Ovary (tissue), 10 donors: ENCODE measurements at places on chromosomes 6 and 20. TPM values are rescaled to one million over a fixed set of nuclear protein-coding genes. Genes with fewer than 3 reads are reported as not detected.

DNA sequence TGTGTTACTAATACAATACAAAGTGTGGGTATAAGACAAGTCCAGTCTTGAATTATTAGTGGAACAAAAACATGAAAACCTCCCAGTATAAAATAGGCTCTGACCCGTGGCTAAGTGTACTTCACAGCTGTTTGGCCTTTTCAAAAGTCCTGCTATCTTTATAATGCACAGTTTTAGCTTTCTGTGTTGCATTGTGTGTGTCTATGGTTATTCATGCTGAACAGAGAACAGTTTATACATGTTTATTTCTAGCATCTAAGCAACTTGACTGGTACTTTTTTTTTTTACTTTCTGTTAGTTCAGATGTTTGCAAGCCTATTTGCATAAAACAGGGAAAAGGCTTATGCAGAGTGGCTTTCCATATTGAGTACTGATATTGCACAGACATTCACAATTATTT lies 119.2 kb upstream of the CCN2 start:
- no peak for DNase-seq

BCAS1 gene
- polyA plus RNA-seq: 0.57 TPM

DNA sequence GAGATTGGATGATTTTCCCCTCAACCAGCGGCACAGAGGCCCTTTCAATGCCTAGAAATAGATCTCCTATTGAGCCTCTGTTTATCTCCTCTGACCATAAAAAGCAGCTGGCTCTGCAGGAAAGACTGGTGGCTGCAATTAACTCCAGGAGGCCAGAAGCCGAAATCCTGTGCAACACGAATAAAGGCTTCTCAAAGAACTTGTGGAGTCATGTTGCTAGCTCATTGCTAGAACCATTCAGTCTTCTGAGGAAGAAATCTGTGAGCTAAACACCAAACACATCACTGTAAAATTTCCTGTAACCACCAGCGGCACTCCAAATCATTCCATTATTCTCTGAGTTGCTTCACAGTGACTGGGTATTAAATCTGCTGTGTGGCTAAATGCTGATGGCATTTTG lies 49.1 kb upstream of the TPD52L1 start:
- DNase-seq: no peak

CNKSR3 gene
- polyA plus RNA-seq: 16.7 TPM

- DNase-seq: no peak
Observed at GRCh38 chr20:22371843-22372242, 212.5 kb downstream of the FOXA2 start.

HLA-DPB1 gene
- 120 TPM for polyA plus RNA-seq

DNA sequence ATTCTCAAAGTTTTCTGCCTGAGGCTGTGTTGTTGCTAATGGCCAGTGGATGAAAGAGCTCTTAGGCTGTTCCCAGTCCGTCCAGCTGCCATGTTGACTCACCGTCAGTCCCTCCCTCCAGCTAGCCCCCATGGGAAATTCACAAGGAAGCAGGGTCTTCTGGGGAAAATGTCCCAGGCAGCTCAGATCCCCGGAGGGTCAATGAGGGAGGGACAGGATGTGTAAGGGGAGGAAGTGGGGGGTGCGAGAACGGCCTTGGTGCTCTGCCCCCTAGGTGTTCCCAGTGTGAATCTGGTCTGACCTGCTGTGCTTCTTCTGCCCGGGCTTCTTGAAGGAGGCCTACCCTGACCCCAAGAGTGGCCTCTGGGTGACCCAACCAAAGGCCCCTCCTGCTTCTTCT lies 65.9 kb downstream of the CEBPB start:
- DNase-seq: no peak

SMOC2 gene
- 272 TPM for polyA plus RNA-seq

DNA sequence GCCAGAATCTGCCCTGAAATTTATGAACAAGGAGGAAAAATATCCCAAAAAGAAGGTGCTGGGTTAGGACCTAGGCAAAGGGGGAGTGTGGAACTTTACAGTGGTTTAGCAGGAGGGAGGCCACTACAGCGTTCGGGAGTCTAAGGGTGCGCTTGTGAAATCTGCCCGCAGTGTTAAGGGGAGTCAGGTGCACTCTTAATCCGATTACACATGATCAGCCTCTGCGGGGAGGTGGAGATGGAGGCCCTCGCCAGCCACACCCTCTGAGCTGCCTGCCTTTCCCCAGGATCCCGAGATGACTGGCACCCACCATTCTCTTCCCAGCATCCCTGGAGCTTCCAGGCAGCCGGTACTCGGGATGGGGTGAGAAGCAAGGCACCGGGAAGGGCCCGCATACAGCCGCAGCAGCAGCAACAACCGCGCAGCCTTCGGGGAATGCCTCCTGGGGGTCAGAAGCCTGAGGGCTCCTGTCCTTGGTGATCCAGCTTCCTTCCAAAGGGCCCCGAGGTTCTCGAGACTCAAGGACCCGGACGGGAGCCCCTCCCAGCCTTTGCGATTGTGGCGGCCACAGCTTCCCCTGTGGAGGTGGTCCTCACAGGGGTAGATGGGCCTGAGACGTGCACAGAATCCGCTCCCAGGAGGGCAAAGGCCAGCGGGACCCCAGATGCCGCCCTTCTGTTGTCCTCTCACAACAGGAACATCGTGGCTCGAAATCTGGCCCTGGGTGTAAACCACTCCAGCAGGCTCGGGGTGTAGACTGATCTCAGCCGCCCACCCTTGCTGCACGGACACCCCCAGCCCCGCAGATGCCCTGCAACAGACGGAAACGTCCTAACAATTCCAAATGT lies 57.3 kb upstream of the CST7 start:
- no peak for DNase-seq

GRCh38 chr6:2976571-2977085 lies 5.3 kb upstream of the SERPINB6 start:
- no peak for DNase-seq

EPHA7 gene
- polyA plus RNA-seq: 0.64 TPM

DNA sequence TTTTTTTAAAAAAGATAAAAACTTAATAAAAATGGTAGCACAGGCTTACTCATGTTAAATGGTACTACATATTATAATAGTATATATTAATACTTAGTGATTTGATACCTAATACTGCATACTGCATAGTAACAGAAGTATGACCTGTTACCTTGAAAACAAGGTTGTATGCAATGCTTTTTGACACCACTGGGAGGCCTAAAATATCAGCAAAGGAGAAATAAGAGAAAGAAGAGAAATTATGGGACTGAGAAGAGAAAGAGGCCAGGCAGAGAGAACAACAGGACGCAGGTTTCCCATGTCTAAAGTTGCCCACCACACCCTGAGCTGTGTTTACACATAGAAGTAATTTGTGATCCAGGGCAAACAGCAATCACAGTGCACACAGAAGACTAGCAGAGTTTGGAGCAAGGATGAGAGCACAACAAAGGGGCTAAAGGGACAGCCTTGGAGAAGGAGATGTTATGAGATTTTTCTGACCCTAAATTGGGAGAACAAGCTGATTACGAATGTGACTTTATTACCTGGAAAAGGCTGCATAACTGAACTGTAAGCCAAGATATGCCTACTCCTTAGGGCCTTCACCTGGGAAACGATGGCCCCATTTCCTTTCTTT lies 73.2 kb downstream of the ROS1 start:
- DNase-seq: no peak

DNA sequence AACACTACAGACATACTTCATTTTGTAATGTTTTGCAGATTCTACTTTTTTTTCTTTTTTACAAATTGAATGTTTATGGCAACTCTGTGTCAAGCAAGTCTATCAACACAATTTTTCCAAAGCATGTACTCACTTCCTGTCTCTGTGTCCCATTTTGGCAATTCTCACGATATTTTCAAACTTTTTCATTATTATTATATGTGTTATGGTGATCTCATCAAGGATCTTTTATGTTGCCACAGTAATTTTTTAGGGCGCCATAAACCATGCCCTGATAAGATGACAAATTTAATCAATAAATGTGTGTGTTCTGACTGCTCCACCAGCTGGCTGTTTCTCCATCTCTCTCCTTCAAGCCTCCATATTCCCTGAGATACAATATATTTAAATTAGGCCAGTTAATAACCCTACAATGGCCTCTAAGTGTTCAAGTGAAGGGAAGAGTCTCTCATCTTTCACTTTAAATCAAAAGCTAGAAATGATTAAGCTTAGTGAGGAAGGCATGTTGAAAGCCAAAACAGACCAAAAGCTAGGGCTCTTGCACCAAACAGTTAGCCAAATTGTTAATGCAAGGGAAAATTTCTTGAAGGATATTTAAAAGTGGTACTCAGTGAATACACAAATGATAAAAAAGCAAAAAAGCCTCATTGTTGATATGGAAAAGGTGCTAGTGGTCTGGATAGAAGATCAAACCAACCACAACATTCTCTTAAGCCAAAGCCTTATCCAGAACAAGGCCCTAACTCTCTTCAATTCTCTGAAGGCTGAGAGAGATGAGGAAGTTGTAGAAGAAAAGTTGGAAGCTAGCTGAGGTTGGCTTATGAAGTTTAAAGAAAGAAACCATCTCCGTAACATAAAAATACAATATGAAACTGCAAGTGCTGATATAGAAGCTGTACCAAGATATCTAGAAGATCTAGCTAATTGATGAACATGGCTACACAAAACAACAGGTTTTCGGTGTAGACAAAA lies 194.4 kb upstream of the TAB2 start:
- no peak for DNase-seq

MYLK2 gene
- 0.20 TPM for polyA plus RNA-seq

- DNase-seq: no peak
Observed at GRCh38 chr6:146224449-146224848, 195.6 kb downstream of the GRM1 start.

DNA sequence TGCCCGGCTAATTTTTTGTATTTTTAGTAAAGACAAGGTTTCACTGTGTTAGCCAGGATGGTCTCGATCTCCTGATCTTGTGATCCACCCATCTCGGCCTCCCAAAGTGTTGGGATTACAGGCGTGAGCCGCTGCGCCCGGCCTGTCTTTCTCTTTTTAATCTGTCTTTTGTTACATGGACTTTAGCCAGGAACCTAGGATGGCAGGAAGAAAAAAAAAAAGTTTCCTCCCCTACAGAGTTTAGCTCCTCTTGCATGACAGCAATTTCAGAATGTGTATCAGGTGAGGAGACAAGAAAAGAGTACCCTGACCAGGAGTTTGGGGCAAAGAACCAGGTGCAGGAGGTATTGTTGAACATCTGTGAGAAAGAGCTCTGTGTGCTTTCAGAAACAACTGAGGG lies 21.4 kb upstream of the TXLNB start:
- DNase-seq: no peak

DNA sequence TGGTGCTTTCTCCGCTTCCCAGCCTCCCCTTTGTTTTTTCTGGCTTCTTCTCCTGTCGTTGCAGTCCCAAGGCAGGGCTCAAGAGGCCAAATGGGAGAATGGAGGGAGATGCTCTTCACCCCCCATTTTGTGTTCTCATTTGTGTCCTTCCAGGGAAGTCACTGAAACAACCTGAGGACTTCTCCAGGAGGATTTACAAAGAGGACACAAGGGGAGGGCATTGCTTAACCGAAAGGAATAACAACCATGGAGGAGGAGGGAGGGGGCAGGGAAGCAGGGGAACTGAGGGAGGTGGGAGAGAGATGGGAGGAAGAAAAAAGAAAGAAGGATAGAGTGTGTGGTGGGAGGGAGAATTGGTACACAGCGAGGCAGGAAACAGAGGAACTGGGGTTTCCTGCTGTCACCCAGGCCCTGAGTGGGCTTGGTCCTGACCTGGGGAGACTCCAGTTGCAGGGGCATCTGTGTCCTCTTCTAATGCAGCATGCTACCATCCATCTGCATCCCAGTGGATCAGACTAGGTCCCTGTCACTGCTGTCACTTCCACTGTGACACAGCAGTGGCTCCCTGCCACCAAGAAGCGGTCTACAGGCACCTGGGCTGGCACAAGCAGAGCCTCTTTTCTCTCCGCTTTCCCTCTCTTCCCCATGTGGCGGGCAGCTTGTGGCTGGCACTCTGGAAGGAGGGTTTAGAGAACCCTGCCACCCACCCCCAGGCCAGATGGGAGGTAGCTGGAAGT lies 17.1 kb upstream of the MLN start:
- no peak for DNase-seq

DNA sequence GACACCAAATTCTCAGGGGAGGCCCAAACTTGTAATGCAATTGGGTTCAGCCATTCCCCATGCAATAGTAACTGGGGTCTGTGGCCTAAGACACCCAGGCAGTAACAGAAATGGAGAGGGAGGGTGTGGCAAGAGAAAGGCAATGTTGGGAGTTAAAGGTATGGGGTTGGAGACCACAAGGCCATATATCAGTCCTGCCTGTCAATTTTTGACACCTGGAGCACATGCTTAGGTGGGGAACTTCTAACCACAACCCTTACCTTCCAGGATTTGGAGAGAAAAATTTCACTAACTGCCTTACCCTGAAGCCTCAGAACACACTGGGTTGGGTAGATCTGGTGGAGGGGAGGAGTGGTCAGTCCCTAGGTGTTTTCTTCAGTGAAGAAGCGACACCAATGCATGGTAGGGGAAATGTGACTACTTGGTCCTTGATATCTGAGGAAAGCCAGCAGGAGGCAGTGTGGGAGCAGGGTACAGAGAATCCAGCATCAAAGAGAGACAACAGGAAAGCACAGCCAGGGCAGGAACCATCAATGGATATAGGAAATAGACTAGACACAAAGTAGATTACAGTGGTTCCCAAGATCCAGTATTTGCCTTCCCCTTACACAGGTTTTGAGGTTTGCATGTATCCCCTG lies 6.8 kb upstream of the USP49 start:
- DNase-seq: no peak

CPXM1 gene
- polyA plus RNA-seq: 50.9 TPM

GRCh38 chr6:144549837-144550747 lies 265.0 kb downstream of the UTRN start:
- DNase-seq: no peak

DNA sequence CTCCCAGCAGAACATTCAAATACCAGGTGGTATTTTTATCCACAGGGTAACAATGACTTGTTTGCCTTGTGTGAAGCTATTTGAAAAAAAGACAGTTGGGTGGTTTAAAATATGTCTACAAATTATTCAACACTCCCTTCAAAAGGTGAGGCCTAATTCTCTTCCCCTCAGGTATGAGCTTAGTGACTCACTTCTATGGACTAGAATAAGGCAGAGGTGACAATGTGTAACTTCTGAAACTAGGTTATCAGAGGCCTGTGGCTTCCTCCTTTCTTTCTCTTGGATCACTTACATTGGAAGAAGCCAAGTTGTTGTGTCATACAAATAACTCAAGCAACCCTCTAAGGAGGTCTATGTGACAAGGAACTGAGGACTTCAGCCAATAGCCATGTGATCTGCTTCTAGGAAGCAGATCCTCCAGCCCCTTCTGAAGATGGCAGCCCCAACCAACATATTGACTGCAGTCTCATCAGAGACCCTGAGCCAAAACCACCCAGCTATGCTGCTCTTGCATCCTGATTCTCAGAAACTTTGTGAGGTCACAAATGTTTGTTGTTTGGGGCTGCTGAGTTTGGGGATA lies 102.6 kb downstream of the SNAP25 start:
- DNase-seq: no peak

DNA sequence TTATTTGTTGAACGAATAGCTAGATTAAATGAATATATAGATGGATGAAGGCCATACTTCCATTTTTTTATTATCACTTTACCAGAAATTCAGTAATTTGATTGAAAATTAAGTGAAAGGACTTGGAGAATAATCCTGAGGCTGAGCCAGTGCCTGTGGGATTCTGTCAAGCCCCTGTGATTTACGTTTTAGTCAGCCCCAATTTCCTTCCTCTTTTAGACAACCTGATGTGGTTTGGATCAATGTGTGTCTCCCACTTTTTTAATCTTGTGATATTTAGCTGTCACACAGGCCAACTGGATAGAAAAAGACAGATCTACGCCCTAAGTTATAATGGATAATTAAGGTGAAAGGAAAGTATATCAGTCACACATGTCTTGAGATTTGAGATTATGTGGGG lies 188.8 kb downstream of the EDN1 start:
- no peak for DNase-seq
